ENCODE measurements at places on chromosomes 5 and 9. TPM values are rescaled to one million over a fixed set of nuclear protein-coding genes. Genes with fewer than 3 reads are reported as not detected.

DNA sequence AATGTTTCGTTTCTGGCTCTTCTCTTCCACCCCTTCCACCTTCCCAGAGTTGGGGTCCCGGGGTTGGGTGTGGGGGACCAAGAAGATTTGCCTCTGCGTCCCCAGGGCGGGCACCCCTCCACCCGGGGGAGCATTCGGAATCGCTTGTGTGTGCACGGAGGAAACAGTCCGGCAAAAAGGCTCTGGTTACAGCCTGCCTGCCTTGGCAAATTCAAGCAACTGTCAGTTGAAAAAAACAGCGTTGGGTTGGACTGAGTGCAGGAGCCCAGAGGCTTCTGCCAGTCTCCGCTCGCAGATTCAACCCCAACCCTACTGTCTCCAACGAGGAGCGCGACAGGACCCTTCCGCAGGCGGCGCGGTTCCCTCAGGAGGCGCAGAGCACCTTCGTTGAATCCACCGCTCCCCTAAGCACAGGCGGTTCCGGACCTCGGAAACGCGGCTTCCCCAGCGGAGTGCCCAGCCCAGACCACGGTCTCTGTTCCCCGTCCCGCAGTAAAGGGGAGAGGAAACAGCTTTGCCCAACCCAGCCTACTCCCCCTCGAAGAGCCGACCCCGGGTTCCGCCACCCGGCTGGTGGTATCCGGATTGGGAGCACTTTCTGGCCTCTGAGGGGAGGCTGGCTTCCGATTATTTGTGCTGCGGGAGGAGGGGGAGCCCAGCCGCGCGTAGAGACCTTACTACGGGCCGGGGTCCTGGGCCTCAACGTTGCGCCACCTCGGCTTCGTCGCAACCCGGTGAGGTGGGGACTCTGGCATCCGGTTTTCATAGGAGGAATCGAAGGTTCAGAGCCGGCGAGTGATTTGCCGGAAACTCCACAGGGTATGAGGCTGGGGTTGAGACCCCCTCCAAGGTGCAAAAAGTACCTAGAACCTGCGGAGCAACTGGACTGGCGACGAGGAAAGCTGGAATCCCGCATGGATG lies 9.6 kb downstream of the LHX6 start:
- no peak for ATAC-seq

GRCh38 chr5:127014573-127014972 lies 15.8 kb downstream of the MARCHF3 start:
- ATAC-seq: no peak

GRCh38 chr5:10319202-10319851 lies 11.6 kb upstream of the CMBL start:
- peak; percentile 39 for ATAC-seq

DNA sequence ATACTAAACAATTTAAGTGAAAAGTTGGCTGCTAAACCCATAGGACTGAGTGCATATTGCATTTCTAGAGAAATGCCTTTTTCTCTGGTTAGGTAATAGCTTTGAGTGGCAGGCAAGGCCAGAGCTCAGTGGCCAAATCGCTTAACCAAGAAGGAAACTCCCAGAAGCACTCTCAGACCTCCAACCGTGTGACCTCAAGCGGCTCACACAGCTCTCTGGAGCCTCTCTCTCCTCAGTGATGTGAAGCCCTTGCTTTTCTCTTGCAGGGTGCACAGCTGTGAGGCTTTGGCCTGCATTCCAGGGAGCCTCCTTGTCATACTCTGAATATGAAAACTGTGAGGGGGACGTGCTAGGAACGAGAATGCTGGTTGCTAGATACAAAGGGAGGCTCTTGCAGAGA lies 106.7 kb downstream of the INSYN2B start:
- peak; percentile 35 for ATAC-seq

DNA sequence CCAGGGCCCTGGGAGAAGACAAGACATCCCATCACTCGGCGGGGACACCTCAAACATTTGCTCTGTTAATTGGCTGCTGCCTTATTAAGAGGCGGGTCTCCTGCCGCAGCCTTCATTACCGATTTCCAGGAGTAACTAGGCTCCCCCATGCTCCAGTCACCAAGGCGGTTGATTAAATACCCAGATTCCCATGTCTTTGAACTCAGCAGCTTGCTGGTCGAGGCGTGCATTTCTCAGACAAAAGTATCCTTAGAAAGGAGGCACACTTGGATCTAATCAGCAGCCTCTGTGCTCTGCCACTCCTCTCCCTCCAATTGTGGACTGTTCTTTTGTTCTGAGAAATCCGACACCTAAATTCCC lies 228.8 kb downstream of the FSTL4 start:
- ATAC-seq: no peak

DNA sequence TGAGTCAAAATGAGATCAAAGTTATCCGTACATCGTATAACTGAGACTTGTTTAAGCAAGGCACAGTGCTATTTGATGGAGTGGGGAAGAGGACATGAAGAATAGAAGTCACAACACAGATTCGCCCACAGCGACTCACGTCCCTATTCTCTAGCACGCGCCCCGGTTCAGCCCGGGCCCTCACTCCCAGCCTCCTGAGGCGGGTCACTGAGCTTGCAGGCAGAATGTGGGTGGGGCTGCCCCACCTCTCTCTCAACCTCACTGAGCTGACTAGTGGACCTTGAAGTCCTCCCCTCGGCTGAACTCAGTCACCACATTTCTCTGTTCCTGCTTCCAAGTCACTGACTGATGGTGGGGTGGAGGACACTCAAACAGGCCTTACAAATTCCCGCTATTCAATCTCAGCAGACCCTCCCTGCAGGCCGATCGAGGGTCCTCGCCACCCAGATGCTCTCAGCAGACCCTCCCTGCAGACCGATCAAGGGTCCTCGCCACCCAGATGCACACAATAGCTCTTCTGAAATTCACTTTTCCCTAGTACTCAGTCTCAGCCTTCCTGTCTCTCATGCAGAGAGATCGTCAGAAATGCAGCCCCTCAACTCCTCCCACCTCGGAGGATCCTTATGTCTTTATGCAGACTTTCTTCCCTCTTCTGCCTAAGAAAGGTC lies 12.9 kb downstream of the GLDC start:
- ATAC-seq: no peak

- no peak for ATAC-seq
Measured at GRCh38 chr5:10933121-10933520, 172.1 kb upstream of the DAP start.

- ATAC-seq: peak; percentile 80
Measured at GRCh38 chr9:37415011-37415719, 7.3 kb upstream of the GRHPR start.

The LSM11 gene
- 18.4 TPM for total RNA-seq

The SPATA31C1 gene
- not detected for total RNA-seq

Data from gastroesophageal sphincter (tissue), 4 donors.